ENCODE measurements at places on chromosomes 2 and 18.

- no peak for DNase-seq
Measured at GRCh38 chr2:71736986-71737385, 283.6 kb downstream of the DYSF start.

GRCh38 chr18:13237641-13238040 is 19.1 kb downstream of the LDLRAD4 start:
- no peak for DNase-seq

DNA sequence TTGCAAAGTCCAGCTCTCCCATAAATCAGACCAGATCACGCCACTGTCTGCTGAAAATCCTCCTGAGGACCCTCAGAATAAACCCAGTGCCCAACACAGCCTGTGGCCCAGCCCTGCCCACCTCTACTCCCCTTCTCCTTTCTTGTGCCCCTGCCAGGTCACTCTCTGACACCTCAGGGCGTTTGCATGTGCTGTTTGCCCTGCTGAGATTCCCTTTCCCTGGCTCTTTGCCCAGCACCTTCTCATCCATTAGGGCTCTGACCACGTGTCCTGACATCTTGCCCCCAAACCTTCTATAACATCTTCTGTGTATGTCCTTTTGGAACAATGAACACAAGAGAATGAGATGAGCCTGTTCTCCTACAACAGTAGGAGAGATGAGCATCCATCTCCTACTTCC is 18.5 kb upstream of the NMUR1 start:
- DNase-seq = no peak

- no peak for DNase-seq
Measured at GRCh38 chr2:239502430-239503186, 101.8 kb upstream of the HDAC4 start.

GRCh38 chr2:186575302-186575701 is 14.6 kb upstream of the ITGAV start:
- DNase-seq = no peak

DNA sequence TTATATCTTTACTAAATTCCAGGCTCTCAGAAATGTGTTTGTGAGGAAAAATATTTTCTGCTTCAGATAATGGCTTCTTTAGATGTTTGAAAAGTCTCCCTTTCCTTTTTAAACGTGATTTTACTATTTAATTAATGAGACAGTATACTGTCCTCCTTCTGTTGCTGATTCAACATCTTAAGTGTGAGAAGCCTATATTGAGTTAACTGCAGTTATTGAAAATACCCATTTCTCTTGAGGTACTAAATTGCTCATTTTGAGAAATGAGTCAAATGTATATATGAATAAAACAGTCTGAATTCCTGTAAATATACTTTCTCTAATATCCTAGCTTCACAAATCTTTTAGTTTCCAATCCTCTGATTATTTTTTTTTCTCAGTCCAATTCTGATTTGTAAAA is 470.2 kb downstream of the PTPRM start:
- DNase-seq = no peak

DNA sequence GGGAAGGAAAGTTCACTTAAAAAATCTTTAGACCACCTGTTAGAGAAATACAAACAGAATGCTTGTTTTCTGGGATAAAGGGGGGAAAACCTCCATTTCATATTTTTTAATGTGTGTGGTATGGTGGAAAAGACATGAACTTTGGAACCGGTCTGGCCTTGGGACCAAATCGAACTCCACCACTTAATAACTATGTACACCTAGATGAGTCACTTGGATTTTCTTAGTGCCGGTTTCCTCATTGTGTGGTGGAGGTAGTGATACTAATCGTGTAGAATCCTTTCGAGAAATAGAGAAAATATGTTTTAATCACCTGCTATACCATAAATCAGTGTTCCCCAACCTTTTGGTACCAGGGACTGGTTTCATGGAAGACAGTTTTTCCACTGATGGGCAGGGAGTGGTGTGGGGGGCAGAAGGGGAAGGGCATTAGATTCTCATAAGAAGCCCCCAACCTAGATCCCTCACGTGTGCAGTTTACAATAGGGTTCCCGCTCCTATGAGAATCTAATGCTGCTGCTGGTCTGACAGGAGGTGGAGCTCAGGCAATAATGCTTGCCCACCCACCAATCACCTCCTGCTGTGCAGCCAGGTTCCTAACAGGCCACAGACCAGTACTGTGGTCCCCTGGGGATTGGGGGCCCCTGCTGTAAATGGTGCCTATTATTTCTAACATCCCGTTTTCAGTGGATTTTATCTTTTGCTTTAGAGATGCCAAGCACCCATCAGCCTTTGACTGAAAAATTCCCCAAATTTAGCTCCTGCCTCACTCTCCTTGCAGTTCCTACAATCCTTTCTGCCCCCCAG is 308.8 kb downstream of the PRKCE start:
- no peak for DNase-seq

DNA sequence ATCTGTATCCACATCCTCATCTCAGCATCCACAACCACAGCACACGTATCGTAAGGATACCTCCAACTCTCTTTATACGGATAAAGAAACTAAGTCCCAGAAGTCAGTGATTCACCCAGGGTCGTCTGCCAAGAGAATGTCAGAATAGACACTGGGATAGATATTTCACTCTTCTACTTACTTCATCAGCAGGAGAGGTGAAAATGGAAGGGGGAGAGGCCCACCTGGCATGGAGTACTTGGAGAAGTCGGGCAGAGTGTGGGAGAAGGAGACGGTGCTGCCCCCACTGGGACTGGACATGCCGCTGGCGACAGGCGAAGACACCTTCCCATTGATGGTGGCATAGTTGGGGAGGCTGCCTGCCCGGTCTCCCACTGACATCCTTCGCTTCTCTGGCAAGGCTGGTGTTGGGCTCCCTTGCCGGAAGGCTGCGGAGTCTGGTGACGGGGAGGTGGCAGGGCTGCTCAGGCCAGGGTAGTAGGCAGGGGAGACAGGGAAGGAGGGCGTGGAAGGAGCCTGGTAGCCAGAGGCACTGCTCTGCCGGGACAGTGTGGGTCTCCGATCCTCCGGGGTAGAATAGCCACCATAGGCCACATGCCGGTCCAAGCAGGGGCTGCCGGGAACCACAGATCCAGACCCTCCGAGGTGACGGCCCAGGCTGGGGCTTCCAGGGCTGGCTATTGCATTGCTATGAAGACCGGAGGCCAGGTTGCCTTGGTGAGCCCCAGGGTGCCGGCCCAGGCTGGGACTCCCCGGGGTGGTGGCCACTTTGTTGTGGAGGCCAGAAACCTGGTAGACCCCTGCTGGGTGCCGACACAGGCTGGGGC is 185.1 kb downstream of the TNS1 start:
- DNase-seq = no peak

DNA sequence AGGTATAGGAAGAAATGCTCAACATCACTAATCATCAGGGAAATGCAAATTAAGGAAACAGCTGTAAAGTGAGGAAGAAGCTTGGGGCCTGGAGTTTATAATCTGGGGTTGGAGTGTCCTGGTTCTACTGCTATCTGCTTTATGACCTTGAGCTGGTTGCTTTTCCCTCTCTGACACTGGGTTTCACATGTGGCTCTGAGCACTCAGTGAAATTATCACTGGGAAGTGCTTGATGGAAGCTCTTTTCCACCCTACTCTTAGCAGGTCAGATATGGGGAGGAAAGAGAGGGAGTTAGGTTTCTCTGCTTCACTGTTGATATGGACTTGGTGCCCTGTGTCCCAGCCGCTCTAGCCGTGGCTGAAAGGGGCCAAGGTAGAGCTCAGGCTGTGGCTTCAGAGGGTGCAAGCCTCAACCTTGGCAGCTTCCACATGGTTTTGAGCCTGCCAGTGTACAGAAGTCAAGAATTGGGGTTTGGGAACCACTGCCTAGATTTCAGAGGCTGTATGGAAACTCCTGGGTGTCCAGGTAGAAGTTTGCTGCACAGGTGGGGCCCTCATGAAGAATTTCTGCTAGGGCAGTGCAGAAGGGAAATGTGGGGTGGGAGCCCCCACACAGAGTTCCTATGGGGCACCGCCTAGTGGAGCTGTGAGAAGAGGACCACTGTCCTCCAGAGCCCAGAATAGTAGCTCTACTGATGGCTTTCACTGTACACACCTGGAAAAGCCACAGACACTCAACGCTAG is 52.3 kb downstream of the INPP4A start:
- DNase-seq = no peak

DNA sequence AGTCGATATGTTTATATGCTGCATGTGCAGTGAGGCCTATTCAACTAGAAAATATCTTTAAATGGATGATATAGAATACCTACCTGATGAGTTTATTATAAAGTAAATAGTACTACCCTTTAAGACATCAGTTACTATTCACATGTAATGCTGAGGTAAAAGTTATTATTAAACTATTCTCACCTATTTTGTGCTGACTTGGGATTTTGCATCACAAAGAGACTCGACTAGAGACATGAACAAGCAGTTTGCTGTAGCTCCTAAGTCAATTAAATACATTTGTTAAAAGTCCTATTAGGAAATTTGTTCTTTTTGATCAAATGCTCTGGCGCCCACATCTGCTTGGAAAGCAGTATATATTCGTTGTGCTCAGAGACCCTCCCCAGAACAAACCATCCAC is 164.1 kb downstream of the CCDC85A start:
- DNase-seq = no peak

GRCh38 chr2:173191601-173192000 is 116.0 kb downstream of the MAP3K20 start:
- no peak for DNase-seq

DNA sequence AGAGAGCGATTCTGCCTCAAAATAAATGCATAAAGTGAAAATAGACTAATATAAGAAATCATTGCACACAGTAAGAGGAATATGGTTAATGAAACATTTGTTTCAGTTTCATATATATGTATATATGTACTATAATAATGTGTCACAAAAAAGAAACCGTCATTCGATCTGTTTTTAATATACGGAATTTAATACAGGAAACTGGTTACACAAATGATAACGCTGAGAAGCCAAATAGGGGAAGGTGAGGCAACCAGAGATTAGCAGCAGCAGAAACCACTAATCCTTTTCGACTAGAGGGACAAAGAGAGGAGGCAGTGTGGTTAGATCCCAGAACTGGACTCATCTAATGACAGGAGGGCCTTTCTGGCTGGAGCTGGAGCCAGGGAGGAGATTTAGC is 64.2 kb upstream of the GREB1L start:
- no peak for DNase-seq

DNA sequence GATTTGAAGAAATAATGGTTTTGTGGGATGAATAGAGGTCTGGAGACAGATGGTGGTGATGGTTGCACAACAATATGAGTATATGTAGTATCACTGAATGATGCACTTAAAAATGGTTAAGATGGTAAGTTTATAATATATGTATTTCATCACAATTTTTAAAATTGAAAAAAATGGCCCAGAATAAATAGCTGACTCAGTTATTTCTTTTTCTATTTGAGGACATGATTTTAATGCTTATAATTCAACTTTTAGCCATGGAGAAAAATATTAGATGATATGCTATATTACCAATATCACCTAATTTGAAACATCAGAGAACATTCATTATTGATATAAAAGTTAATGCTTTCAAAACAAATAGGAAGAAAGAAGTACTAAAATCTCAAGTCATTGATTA is 339.8 kb upstream of the LINC00305 start:
- DNase-seq = no peak

DNA sequence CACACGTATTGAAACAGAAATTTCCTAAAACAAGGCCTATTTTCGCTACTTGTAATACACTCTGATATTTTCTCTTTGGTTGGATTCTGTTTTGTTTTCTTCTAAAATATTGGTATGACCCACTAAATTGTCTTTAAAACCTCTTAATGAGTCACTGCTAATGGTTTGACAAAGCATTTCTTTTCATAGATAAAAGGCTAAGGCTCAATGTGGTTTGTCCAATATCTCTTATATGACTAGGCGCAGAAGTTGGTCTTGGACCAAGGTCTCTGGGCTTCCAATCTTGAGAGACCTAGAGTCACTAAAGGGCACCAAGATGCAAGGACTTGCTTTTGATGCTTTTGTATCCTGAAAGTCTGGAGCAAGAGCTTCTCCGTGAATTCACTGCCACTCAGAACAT is 498.2 kb upstream of the TCF4 start:
- DNase-seq = no peak

DNA sequence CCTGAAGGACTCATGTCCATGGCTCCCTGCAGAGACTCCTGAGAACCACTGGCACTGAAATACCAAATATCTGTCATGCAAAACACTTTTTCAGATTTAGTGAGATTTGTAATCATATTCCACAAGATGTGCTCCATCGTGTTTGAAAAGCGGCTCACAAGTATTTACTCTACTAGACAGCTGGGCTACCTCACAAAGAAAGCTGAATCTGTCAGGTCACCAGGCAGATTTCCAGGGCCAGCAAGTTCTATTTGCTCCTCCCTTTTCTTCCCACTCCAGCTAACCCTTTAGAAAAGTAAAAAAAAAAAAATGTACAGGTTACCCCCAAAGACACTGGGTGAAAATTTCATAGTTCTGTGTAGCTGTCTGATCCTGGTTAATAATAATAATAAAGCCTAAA is 22.9 kb downstream of the WIPF1 start:
- no peak for DNase-seq

GRCh38 chr18:3771121-3771971 is 321.4 kb downstream of the TGIF1 start:
- peak; percentile 47 for DNase-seq

- DNase-seq = peak; percentile 36
Measured at GRCh38 chr18:63016270-63016669, 300.9 kb downstream of the PHLPP1 start.

- DNase-seq = no peak
Measured at GRCh38 chr2:172072706-172073105, 12.6 kb upstream of the DLX1 start.

GRCh38 chr2:144379851-144380311 is 140.0 kb downstream of the ZEB2 start:
- no peak for DNase-seq

- DNase-seq = no peak
Measured at GRCh38 chr2:230318190-230319121, 8.5 kb upstream of the SP140L start.

GRCh38 chr2:19070886-19071285 is 287.5 kb downstream of the OSR1 start:
- DNase-seq = no peak

DNA sequence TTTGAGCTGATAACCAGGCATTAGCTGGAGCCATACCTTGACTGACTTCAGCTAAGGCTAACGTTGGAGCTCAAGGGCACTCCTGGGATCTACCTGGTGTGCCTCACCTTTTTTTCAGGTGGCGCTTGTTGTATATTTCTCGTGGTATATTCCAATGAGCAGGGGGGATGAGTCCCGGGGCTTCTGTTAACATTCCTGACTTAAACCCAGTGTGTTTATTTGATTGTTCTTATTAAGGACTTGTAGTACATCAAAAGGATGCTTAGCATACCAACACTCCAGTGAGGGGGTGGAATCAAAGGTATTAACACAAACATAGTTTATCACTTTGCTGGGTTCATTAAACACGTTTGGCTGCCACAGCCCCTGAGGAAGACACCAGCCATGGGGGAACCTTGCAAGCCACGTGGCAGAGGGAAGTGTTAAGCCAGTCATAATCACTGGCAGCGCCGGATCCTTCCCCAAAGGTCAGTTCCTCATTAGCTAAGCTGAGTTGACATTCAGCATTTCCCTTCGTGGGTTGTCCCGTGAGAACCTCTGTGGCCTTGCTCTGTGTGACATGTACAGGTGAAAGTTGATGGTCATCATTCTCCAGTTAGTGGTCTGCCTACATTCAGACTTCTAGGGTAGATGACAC is 119.5 kb upstream of the MCFD2 start:
- DNase-seq = no peak

GRCh38 chr2:150371044-150371818 is 116.2 kb downstream of the RND3 start:
- no peak for DNase-seq

Data from stimulated activated naive CD4-positive, alpha-beta T cell treated with Interleukin-2 at 50 U/mL for 16 hours (primary cell).